ENCODE measurements at places on chromosomes 12 and 14. TPM values are rescaled to one million over a fixed set of nuclear protein-coding genes. Genes with fewer than 3 reads are reported as not detected.

The SYT1 gene
- 20.6 TPM for total RNA-seq

The PRB2 gene
- not detected for total RNA-seq

The COX8C gene
- not detected for total RNA-seq

The OTOGL gene
- total RNA-seq, result 0.17 TPM

The ADAMTS20 gene
- total RNA-seq, result not detected

The SGPP1 gene
- total RNA-seq, result 55.2 TPM

The FGD6 gene
- 39.3 TPM for total RNA-seq

The TAS2R8 gene
- total RNA-seq, result not detected

DNA sequence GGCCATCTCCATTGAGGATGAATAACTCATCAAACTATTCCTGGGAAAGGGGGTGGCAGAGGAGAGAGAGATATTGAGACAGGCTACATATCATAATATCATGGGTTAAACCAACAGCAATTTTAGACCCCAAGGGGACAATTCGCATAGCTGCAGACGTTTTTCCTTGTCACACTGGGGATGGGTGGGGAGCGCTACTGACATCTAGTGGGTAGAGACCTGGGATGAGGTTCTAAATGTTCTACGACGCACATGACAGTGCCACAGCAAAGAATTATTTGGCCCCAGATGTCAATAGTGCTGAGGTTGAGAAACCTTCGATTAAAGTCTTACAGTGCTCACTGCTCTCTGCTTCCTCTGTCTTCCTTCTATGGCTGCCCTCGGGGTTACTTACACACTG is 425.6 kb downstream of the NRXN3 start:
- DNase-seq, result no peak

DNA sequence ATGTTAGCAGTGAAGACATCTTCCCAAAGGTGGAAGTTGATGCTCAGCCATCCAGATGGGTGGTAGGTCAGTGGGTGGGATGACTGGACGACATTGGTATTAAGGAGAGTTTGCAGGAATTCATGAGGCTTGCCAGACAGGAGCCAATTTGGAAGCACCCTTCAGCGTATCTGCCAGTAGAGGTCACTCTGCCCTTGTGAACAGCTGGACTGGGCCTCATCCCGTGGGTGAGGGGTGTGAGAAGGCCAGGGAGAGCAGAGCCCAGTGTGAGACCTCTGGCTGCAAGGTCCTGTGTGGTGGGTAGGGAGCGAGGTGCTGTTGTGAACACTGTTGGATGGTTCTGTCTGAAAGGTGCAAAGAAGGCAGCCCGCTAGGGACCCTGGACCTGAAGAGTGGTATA is 37.7 kb downstream of the SLC5A8 start:
- DNase-seq, result peak; percentile 11

- no peak for DNase-seq
Observed at GRCh38 chr12:130375296-130376287, 37.9 kb downstream of the PIWIL1 start.

- DNase-seq, result no peak
Observed at GRCh38 chr12:75692876-75693275, 181.5 kb upstream of the KRR1 start.

GRCh38 chr12:25126746-25127145 is 68.2 kb downstream of the DNAI7 start:
- DNase-seq, result no peak

GRCh38 chr14:24098229-24098926 is 4.3 kb downstream of the PCK2 start:
- no peak for DNase-seq

- DNase-seq, result peak; percentile 23
Observed at GRCh38 chr12:81627336-81628189, 131.6 kb downstream of the PPFIA2 start.

DNA sequence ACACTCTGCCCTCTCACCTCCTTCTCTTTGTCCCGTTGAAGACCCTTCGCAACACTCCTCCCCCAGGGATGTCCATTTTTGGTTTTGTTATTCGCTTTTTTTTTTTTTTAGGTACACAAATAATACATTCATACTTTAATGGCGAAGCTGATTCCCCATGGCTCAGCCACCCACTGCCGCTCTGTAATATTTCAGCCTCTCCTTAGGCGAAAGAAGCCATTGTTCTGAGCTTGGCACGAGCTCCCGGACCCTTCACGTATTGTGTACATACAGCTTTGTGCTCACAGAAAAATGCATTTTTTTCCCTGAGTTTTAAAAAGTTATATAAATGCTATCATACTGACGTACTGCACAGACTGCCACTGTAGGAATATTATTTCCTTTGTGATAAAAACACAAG is 115.0 kb downstream of the TMEM132C start:
- no peak for DNase-seq

DNA sequence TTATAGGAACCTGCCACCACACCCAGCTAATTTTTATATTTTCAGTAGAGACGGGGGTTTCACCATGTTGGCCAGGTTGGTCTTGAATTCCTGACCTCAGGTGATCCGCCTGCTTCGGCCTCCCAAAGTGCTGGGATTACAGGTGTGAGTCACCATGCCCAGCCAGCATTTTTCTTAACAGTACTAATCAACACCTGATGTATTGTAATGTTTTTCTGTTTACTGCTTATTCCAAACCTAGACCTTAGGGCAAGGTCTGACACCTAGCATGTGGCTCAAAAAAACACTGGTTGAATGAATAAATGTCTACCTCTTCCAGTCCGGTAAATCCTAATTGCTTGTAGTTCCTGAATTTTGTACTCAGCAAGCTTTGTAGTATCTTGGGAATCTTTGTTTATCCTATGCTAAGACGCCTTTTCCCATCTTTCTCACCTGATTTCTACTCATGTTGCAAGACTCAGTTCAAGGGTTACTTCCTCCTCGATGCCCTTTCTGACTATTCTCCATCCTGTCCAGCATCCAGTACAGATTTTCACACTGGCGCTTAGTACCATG is 2.8 kb downstream of the PAN2 start:
- DNase-seq, result no peak

- no peak for DNase-seq
Observed at GRCh38 chr12:64085996-64086395, 136.1 kb downstream of the KICS2 start.

DNA sequence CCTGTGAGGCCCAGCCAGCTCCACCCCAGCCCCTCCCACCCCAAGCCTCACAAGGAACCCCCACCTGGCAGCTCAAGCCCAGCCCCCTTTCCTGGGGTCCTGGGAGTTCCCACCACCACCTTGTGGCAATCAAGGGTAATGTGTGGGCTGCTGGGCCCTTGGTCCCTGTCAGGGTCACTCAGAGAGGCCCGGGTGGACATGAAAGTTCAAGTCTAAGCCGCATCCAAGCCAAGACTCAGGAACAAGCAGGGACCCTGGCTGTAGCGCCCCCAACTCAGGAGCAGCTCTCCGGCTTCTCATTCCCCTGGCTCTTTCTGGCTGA is 106.4 kb upstream of the C14orf180 start:
- no peak for DNase-seq

DNA sequence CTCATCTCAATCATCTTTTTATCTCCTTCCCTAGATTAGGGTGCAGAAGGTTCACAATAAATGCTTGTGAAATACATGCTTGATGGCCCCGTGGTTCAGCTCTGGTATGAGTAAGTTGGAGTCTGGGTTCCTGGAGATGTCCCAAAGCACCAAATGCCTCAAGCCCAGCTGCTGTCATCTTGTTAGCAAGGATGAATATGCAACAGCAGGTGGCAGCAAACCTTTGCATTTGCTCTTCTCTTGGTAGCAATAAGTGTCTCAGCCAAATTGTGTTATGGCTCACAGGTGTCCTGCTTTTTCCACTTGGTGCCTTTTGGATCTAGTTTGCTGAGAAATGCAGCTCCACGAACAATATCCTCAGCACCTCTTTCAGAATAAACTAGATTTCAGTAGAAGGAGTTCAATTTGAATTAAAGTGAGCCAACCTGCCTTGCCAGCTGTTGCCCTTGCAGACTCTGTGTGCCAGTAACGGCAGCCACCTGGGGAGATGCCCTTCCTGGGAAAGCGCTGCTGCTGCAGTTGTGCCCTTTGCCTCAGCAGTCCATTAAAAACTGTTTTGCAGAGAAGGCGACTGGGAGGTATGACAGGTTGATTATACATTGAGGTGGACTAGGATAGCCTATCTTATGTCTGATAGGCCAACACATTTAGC is 417.3 kb downstream of the SNAPC1 start:
- DNase-seq, result peak; percentile 66

- DNase-seq, result no peak
Observed at GRCh38 chr14:35730871-35731270, 78.2 kb downstream of the RALGAPA1 start.

DNA sequence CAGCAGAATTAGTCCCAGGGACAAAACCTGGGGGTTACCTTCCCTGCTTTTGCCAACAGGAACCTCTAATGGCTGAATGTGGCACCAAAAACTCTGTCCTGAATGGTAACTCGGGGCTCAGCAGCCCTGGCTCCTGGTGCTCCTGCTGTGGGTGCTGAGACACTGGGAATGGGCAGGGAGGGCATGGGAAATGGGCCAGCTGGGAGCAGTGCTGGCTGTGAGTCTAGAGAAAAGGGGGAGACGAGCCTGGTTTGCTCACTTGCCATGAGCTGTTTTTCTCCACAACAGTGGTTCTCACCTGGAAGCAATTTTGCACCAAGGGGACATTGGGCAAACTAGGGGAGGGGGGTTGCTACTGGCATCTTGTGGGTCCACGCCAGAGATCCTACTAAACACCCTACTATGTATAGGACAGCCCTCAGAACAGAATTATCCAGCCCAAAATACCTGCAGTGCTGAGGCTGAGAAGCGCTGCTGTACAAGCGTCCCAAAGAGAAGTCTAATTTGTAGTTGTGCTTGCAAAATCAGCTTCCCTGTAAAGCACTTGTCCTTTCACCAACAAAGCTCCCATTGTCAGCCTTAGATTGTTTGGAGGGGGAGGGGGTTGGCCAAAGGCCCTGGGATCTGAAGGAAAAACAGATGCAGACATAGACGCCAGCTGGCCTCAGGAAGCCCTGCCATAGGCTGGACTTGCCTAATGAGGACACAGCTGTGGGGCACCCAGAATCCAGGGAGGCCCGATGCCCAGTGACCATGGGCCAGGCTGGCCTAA is 3.6 kb downstream of the LRRC74A start:
- DNase-seq, result peak; percentile 9

DNA sequence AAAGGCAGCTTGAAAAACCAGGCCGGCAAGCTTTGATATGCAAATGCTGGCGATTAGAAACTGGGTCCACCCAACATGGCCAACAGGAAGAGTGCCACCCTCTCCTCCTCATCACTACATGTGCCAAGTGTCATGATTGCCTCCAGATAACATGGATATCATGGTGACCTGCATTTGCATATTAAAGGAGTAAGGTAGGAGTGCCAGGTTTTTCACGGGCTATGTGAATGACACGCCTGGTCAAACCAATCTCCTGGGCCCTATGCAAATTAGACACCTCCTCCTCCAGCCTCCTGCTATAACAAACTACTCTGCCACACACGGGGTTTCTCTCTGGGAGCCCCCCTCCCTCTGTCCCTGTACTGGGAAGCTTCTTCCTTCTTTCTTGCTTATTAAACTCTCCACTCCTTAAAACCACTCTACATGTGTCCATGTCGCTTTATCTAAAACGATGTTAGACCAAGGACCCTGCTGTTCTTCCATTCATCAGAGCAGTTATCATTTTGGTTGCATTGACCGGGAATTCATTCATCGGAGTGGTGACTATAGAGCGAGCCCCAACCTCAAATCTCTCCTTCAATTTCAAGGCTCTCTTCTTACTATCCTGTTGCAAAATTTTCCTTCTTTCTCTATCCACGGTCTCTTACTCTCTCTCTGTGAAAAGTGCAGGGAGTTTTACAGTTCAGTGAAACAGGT is 27.5 kb downstream of the APOBEC1 start:
- no peak for DNase-seq

GRCh38 chr12:46461907-46462640 is 89.5 kb upstream of the SLC38A2 start:
- peak; percentile 36 for DNase-seq

DNA sequence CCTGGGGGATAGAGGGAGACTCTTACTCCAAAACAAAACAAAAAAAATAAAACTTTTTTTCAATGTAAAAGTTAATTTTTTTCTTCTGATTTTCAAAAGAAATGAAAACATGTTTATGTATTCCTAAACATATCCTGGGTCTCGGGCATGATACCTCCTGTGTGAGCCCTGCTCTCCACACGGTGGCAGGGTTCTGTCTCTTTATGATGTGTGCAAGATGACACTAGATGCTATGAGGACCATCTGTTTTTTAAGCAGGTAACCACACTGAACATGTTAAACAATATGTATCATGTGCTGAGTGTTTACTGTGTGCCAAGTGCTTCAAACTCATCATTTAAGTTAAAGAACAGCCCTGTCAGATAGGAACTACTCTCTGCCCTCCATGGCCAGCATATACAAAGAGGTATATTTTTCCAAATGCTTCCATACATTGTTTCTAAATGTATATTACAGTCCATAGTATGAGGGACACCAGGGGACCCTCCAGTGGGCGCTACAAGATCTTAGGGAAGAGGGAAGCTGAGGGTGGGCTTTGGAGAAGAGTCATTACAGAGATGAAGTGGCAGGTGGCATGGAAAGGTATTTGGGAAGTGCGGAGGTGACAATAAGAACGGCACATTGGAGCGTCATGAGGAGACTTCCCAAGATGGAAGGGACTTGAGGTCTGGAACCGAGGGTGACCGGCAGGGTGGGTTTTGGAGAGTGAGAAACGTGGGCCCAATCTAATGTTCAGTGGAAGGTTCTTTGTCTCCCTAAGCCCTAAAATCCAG is 28.5 kb downstream of the FOS start:
- peak; percentile 30 for DNase-seq

GRCh38 chr12:19338405-19338804 is 100.9 kb upstream of the AEBP2 start:
- peak; percentile 6 for DNase-seq

GRCh38 chr14:59534361-59534987 is 42.1 kb downstream of the CCDC175 start:
- DNase-seq, result no peak

GRCh38 chr14:100410056-100410565 is 87.0 kb downstream of the SLC25A47 start:
- peak; percentile 75 for DNase-seq

DNA sequence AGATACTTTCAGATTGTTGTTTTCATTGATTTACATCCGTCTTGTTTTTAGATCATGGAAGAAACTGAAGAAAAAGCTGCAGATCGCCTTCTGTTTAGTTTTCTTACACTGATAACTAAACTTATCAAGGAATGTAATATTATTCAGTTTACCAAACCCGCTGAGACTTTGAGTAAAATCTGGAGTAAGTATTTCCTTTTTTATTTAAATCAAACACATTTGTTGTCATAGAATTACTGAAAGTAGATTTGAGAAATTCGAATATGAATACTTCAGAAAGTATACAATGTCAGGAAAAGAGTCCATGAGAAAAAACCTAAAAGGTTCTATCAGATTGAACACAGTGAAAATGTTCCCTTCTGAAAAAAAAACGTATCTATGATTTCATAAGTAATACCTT is 32.0 kb downstream of the ARL1 start:
- no peak for DNase-seq

Data from mammary epithelial cell (primary cell).